ENCODE measurements at places on chromosomes 1 and 21.

- no peak for DNase-seq
These were observed 97.0 kb downstream of the PLD5 start for GRCh38 chr1:242427519-242427918.

DNA sequence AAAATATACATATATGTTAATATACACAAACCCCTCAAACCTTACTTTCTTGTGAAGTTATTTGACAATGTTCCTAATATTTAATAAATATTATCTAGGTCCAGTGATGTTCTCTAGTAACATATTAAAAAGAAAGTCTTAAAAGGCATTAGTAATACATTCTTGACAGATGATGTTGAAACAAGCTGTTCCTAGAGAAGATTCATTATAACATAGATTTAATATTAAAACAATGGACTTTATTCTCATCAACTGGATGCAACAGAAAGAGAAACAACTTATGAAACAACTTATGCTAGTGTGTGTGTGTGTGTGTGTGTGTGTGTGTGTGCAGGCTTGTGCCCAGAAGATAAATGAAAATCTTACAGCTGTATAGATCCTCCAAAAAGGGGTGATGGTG, 68.5 kb upstream of the PLXNA2 start:
- DNase-seq, result no peak

GRCh38 chr1:204841798-204842197, 28.9 kb upstream of the NFASC start:
- no peak for DNase-seq

DNA sequence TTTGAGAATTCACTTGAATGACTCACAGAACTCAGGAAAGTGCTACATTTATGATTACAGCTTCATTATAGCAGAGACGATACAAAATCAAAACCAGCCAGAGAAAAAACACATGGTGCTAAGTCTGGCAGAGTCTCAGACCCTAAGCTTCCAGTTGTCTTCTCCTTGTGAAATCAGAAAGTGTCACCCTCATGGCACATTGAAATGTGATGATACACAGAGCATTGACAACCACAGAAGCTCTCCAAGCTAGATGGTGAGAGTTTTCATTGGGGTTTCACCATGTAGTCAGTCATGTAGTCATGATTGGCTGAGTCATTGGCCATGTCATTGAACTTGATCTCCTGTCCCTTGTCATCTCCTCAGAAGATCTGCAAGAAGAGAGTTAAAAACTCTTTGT, 526.6 kb downstream of the MRPL39 start:
- DNase-seq, result no peak

GRCh38 chr1:181113059-181113641, 24.6 kb downstream of the IER5 start:
- peak; percentile 87 for DNase-seq

- DNase-seq, result no peak
These were observed 4.6 kb upstream of the FAM167B start for GRCh38 chr1:32242341-32242851.

GRCh38 chr1:160244209-160244608, 18.1 kb downstream of the DCAF8 start:
- no peak for DNase-seq
